NK-92 treated with Interleukin-12 subunit alpha and Interleukin-12 subunit beta, amount 100 ng/mL, for 24 hours (cell line): ENCODE measurements at places on chromosomes 5 and 9.

- DNase-seq, result no peak
These were observed 2.1 kb downstream of the MSANTD3 start for GRCh38 chr9:100428871-100429654.

DNA sequence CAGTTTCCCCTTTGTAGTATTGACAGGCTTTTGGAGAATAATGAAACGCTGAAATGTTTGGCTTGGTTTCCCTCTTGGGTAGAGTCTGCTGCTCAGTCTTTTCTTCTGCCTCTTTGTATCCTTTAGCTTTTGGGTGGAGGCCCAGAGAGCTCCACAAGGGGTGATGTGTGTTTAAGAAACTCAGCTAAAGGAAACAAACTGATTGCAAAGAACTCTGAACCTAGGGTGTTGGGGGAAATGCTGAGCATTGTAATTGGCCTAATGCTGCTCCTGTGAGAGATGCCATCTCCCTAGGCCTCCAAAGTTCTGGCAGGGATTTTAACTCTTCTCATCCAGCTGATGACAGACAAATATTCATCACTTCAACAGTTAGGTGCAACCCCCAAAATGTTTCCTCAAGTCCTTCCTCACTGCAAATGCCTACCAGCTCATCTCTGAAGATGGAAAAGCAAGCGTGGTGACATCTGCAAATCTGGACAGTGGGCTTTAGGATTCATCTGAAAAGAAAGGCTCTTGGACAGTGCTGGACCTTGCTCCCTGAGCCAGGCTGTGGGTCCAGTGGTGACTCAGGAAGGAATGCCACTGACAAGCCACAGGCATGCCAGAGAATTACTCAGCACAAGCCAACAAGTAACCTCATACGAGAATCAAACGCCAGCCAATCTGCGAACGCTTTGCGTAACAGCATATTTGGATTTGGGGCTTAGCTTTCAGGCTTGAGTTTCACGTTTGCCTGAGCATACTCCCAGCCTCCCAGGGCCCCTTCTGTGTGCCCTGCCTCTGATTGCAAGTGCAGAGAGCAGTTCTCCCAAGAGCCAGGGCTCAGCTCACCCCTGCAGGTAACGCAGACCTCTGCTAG lies 30.5 kb upstream of the ZSWIM6 start:
- DNase-seq, result no peak

DNA sequence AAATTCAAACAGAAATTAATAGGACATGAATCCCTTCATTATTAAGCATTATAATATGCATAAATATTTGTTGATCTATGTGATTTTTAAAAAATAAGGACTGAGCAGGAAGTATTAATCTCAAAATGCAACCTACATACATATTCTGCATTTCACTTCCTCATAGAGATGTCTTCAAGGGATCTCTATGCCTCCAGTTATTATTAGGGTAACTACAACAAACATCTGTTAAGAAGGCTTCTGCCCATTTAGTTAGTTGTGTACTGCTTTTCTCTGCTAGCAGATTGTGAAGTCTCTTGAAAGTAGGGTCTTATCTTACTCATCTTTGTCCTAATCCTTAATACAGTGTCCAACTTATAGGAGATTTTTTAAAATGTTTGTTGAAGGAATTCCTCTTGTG lies 414.1 kb downstream of the ACTL7B start:
- no peak for DNase-seq

DNA sequence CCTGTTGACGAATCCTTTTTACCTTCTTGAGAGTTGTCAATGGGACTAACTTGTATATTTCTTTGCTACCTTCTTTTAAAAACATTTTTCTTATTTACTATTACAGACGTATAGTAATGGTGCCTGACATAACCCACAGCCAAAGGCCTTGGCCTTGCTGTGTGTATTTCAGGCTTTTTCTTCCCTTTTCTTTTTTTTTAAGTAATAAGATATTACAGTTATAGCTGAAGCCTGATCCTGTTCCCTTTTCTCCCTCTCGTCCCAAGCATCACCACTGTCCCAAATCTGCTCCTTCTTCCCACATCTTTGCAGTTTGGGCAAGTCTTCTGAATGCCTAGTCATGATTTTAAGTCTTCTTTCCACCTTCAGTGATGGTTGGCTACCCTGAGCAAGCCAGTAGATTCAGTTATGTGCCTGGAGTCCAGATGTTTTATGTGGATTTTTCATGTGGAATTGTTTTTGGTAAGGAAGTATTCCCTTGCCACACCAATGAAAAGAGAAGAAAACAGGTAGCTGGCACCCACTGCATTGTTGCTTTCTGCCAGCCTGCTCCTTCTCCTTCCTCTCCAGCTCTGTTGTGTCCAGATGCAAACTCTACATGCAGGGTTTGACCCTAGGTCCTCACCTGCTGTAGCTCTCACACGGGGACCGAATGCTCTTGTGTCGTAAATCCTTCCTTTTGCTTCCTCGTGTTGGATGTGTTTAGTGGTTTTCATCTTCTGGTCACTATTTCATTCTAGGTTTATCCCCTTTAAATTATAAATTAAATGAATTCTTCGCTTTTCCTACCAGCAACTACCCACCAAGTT lies 26.5 kb downstream of the ABL1 start:
- DNase-seq, result no peak

GRCh38 chr5:161549106-161549505 lies 2.6 kb upstream of the GABRB2 start:
- no peak for DNase-seq

DNA sequence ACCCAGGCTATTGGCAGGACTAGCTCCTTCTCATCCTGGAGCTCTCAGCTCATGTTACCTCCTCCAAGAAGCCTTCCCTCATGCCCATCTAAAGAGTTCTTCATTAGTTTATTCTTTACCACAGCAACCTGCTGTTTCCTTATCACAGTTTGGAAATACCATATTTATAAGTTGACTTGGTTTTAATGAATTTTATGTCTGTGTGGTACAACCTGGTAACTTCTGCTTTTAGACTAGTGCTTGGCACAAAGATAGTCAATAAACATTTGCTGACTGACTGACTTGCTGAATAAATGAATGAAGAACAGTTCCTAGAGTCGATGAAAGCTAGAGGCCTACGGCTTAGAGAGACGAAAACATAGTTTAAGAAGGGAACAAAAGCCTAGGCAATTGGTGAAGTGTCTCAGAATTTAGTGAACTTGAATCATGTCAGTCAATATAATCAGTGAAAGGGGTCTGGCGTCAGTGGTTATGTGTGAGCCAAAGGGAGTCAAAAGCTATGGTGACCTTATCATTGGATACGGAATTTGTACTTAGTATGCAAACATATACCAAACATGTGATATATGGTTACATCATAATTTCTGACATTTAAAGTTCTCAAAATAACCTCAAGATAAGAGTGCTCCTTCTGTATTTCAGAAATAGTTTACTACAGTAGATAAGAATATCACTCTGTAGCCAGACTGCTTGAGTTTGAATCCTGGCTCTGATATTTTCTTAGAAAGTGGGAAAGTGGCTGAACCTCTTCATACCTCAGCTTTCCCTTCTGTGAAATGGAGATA lies 239.5 kb downstream of the MCTP1 start:
- no peak for DNase-seq

DNA sequence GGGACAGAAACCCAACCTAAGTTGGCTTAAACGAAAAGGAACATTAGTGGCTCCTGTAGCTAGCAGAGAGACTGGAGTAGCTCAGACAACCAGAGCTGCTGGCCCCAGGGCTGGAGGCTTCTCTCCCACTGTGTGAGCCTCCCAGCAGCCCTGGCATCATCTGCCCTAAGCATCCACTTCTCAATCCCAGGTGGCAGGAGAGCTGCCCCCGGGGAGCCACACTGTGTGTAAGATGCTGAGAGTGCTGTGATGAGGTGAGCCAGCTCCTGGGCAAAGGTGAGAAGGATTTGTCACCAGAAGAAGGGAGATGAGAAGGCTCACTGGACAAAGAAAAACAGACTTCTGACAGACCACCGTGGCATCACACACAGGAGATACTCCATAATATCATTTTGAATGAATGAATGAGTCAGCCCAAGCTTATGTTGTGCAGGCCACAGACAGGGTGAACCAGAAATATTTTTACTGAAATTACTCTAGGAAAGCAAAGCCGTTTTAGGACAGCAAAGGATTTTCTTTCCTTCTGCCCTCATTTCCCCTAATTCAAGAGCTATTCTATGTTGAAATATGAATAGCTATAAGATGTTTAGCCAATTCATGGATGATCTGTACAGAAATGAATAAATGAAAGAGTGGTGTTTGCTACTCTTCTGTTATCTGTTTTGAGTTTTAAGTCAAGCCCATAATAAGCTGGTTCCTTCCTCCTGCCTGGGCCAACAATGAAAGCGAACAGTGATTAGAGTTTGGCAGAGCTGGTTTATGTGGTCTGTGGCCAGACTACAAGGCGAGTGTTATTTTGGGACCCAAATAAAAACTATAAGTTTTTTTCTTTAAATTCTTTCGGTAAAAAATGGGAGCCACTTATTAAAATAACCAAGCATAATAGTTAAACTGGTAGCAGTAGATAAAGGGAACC lies 57.4 kb upstream of the ECM2 start:
- no peak for DNase-seq

- no peak for DNase-seq
These were observed 13.2 kb upstream of the S1PR3 start for GRCh38 chr9:88978034-88978433.

GRCh38 chr9:31916591-31917241 lies 467.7 kb upstream of the ACO1 start:
- DNase-seq, result no peak

- DNase-seq, result no peak
These were observed 101.6 kb upstream of the PCA3 start for GRCh38 chr9:76662476-76663281.

GRCh38 chr5:140801494-140801841 lies 611 bp downstream of the PCDHA3 start:
- no peak for DNase-seq

DNA sequence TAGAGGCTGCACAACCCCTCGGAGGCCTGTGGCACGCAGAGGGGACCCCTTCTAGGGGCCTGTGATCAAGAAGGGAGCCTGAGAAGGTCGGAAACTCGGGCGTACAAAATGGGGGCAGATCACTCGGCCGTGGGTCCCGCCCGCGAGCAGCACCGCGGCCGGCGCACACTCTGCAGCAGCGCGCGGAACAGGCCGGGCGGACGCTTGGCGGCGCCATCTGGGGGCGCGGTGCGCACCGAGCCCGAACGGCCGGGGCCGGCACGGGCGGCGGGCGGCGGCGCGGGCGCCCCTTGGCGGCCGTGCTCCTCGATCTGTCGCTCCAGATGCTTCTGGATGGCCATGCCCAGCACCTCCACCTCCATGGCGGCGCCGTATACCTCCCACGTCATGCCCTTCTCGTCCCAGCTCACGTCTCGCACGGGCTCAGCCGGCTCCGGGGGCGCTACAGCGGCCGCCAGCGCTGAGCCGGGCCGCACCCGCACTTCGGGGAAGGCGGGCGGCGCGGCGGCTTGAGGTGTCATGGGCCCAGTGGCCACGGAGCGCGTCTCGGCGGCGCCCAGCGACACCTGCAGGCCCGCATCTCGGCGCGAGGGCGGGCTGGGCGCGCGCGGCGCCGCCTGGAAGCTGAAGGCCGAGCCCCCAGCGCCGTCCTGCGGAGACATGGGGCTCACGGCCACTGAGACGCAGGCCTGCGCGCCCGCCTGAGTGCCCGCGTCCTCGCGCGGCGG lies 13.1 kb downstream of the GPRIN1 start:
- DNase-seq, result no peak

- no peak for DNase-seq
These were observed 1581.7 kb downstream of the EFNA5 start for GRCh38 chr5:106089073-106089472.

DNA sequence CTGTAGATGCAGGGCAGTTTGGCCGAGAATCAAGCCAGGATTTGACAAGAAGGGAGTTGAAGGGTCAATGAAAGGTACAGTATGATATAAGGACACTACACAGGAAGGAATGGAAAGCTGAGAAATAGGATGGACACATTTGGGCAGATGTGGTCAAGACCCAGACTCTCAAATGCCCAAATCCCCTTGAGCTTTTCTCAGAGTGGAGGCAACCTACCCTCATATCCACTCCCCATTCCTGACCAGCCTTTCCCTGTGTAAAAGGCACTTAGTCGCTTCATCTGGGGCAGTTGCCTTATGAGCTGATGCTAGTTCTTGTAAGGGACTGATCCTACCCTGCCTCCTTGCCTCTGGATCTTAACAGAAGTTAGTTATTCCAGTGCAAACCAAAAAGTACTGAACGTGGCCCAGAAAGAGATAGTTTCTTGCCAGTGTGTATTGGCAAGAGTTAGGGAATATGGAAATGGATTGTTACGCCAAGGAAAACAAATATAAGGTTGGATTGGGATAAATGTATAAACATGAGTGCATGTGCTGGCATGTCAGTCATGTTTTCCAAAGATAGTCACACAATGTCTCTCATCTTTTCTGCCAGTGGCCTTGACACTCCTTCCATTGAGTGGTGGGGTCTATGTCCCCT lies 4.1 kb upstream of the MCCC2 start:
- no peak for DNase-seq

- DNase-seq, result no peak
These were observed 456.4 kb downstream of the NFIB start for GRCh38 chr9:13857521-13857920.

- no peak for DNase-seq
These were observed 211.9 kb downstream of the MAN2A1 start for GRCh38 chr5:109901628-109901981.

GRCh38 chr9:119844431-119844830 lies 475.2 kb upstream of the BRINP1 start:
- DNase-seq, result no peak

DNA sequence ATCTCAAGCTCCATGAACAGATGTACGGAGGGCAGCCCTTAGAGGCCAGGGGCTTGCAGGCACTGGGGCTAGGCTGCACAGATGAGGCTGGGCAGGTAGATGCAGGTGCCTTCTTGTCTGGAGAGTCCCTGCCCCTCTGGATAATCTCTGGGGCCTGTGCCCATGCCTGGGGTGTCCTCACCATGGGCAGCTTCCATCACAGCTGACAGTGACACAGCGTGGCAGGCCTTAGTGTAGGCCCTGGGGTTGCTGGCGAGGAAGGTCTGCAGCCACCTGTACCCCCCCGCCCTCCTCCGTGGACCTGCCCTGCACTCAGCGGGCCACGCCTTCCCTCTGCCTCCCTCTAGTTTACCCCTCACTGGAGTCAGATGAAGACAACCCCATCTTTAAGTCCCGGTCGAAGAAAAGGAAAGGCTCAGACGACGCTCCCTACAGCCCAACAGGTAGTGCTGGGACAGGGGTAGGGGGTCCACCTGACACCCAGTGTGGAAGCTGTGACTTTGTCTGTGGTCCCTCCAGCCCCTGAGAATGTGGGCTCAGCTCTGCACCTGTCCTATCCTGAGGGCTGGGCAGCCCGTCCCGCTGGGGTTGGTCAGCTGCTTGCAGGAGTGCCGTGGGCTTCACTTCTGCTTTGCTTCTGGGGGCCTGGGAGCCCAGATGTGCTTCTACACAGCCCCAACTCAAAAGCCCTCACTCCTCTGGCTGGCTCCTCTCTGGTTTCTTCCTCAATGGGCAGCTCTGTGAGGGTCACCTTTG lies 98.4 kb downstream of the PHF2 start:
- no peak for DNase-seq

DNA sequence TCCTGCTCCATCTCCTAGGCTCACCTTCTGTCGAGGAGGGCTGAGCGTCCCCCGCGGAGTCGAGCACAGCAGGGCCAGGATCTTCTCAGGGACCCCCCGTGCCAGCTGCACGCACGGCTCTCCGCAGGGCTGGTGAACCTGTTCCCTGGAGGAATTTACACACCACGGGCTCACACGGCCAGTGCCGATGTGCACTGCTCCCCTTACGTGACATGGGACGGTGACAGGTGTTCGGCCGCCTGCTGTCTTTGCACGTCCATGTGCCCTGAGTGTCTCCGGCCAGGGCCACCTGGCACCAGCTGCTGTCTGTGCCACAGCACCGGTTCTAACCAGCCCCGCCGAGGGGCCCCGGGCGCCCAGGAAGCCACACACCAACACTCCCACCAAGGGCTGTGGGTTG lies 8.7 kb upstream of the AGPAT2 start:
- no peak for DNase-seq
